ENCODE measurements at places on chromosomes 6 and 20. TPM values are rescaled to one million over a fixed set of nuclear protein-coding genes. Genes with fewer than 3 reads are reported as not detected.

- peak; percentile 84 for DNase-seq
Observed at GRCh38 chr20:37379967-37380828, 34.3 kb downstream of the SRC start.

GRCh38 chr20:8454137-8454712 lies 322.2 kb downstream of the PLCB1 start:
- DNase-seq, result peak; percentile 65

DNA sequence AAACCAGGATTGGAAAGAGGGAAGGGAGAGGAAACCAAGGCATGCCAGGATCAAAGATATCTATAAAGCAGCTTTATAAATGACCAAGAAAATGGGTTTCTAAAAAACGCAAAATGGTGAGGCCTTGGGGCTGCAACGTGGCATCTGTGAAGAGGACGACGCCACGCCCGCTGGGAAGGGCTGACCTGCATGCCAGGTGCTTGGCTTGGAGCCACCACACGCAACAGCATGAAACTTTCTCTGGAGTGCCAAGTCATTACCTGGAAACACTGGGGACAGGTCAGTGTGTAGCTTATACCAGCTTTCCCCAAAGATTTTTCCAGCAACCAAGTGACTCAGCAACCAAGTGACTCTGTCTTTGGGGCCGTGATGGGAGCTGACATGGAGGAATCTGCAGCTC lies 82.5 kb downstream of the POPDC3 start:
- no peak for DNase-seq

Gene ZFP64
- 27.6 TPM for total RNA-seq

Measured in NCI-H460 (cell line).